ENCODE measurements at places on chromosomes 4 and X.
A peak's percentile ranks its signal among the peaks of the same experiment; 100 is the strongest.

DNA sequence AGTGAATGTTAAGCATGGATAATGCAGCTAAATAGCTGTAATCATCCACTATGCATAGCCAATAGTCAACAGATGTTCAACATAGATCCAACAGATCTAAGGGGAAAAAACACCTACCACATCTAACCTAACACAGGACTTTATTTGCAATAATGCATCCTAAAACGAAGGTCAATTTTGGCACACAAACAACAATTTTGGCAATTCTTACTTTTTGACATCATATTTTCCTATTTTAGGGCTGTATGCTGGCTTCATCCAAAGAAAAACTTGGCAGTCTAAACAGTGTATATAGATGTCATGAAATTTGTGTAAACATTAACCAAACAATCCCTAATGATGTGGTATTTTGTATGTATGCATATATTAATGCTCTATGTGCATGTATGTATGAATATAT is 33.2 kb downstream of the UNC5C start:
- peak; percentile 57 for DNase-seq

DNA sequence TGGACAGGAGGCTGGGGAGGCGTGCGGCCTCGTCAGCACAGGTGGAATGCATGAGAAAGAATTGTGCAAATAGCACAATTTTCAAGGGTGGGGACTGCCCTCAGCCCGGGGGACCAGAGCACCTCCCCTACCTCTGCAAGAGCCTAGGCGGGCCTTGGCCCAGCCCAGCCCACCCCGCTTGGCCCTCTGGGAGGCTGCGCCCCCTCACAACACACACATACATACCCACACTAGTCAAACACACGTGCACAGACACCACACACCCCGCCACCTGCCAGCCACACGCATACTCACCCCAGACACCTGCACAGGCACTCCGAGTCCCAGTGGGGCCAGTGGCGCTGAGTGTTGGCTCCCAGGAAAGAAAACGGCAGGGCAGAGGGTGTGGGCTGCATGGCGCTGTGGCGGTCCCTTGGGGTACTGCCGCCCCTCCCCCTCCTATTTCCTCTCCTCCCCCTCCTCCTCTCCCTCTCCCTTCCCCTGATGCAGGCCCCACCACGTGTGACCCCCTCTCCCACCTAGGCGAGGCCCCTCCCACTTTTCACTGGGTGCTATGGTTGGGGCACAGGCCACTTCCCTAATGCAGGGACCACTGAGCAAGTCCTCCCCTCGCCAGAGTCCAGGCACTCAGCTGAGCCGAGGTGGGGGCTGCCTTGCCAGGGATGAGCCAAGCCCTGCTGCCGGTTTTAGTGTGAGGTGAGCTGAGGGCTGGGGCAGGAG is 84.5 kb downstream of the FAM53A start:
- no peak for DNase-seq

DNA sequence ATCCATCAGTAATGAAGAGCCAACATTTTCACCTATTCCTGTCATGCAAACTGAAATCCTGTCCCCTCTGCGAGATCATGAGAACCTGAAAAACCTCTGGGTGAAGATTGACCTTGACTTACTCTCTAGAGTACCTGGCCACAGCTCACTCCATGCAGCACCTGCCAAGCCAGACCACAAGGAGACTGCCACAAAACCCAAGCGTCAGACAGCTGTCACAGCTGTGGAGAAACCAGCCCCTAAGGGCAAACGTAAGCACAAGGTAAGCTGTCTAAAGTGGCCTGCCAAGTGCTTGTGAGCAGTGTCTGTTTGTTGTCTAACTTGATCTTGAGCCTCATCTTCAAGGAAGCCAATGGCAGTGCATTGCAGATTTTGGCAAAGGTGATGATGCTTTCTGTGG is 455.9 kb downstream of the AFF2 start:
- DNase-seq: no peak

DNA sequence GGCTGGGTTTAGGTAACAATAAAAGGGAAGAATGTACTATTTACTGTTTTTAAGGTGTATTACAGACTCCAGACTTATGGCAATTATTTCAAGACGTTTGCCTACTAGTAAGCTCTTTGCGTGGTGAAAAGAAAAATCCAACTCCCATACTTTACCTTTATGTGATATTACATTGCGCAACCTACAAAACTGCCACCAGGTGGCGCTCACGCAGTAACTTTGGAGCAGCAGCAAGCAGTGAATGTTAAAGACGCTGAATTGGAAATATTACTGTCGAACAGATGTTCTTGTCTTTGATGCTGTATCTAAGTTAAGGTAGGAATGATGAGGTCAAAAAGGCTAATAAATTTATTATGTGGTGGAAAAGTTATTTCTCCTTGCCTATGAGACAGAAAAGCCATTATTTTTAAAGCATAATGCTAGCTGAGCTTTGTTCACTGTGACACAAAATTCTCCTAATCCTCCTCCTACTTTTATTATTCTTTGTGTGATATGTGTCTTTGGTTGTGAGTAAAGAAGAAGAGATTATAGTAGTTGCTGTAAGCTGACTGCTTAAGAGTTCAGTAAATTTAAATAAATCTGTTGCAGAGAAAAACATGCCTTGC is 1099.8 kb upstream of the TENM3 start:
- peak; percentile 88 for DNase-seq

GRCh38 chrX:5810636-5811035 is 418.0 kb downstream of the NLGN4X start:
- DNase-seq: no peak

GRCh38 chr4:111405989-111406388 is 739.3 kb upstream of the FAM241A start:
- DNase-seq: no peak

GRCh38 chrX:31132821-31133241 is 61.0 kb upstream of the FTHL17 start:
- DNase-seq: no peak

- DNase-seq: no peak
Measured at GRCh38 chr4:89803915-89804314, 33.0 kb downstream of the SNCA start.

DNA sequence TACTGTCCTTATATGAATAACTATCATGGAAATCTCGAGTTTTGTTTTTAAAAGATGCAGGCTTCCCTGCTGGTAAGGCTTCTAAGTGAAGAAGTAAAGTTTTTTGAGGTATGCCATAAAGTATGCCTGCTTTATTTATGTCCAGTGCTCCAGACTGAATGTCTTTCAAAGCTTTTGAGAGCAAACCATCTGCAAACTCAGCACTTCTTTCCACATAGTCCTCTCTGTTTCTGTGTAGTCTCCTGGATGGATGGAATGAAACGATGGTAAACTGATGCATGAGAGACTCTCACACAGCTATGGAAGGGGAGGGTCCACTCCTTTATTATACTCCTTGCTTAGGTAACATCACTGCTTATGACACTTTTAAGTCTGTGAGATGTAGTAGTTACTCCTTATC is 73.7 kb downstream of the NCAPG start:
- no peak for DNase-seq

DNA sequence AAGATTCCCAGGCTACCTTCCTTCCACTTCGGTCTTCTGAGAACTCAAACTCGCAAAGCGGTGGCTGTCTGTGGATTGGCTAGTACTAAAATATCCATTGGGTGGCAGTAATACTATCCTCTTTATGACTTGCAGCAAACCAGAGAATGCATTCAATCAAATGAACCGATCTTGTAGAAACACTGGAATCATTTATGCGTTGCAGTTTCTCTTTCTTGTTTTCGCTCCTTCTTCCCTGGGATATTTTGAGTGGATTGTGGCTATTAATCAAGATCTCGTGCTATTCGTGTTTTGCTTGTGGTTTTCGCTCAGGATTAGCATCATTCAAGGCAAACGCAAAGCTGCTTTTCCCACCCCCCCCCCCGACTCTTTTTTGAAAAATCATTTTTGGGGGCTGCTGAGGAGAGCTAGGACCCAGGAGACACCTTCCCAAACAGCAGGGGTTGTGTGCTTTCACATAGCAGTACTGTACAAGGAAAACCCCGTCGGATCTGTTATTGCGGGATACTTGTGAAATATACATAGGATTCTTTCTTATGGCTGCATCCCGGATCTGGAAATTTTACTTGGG is at the start of gene IL1RAPL1:
Gene IL1RAPL1 (plus strand): TSS at position 466 of the 571 bp plus-strand sequence.
- DNase-seq: peak; percentile 61

- DNase-seq: no peak
Measured at GRCh38 chrX:11214346-11215190, 78.6 kb upstream of the AMELX start.

All from muscle of arm (tissue), 14 donors.